ENCODE measurements at places on chromosomes 5 and 9.

GRCh38 chr5:172115541-172115982 is 72.5 kb downstream of the STK10 start:
- DNase-seq: no peak

- no peak for DNase-seq
Measured at GRCh38 chr5:107971846-107972245, 301.1 kb upstream of the EFNA5 start.

DNA sequence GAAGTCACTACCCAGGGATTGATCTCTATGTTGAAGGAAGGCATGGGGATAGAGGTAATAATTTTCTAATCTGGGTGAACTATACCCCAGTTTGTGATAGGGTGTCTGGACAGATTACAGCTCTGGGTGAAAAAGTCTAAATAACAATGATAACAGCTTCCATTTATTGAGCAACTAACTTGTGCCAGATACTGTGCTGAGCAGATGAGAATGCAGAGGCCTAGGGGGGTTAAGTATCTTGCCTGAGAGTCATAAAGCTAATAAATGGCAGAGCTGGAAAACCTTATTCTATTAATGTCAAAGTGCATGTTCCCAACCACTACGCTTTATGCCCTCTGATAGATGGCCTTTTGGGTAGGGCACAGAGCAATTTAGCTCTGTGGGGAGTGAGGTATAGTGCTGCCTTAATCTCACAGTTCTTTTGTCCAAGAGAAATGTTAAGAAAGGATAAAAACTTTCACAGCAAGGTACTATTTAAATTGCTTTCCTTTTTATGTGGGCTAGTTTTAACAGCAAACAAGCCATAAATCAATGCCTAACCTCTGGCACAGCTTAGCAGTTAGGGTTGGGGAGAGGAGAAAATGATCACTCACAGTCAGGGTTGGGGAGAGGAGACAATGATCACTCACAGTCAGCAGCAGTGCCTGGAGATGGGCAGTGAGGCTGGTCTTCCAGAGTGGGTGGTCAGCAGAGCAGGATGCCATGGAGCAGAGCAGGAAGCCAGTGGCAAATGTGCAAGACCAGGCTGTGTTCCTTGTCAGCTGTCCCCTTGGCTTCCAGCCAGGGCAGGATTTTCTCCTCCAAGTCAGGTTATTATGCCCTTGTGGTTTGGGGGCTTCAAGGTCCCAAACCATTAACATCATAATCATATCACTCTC is 187.0 kb downstream of the CARTPT start:
- no peak for DNase-seq

- DNase-seq: no peak
Measured at GRCh38 chr9:82582693-82583092, 480.2 kb downstream of the RASEF start.

- no peak for DNase-seq
Measured at GRCh38 chr5:133265720-133266526, 214.1 kb downstream of the HSPA4 start.

GRCh38 chr9:108567571-108567970 is 288.2 kb downstream of the ACTL7B start:
- DNase-seq: no peak

DNA sequence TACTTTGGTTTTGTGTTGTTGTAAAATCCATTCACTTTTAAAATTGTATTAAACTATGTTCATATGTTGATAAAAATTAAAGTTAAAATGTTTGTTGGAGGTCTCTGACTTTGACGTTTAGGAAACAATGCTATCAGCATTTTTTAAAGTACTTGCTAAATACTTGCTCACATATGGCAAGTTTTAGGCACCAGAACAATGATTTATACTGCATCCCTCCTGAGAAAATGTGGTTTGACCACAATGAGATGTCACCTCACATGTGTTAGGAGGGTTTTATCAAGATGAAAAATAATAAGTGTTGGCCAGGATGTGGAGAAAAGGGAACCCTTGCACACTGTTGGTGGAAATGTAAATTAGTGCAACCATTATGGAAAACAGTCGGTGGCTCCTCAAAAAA is 180.8 kb downstream of the HSD17B3 start:
- DNase-seq: no peak

DNA sequence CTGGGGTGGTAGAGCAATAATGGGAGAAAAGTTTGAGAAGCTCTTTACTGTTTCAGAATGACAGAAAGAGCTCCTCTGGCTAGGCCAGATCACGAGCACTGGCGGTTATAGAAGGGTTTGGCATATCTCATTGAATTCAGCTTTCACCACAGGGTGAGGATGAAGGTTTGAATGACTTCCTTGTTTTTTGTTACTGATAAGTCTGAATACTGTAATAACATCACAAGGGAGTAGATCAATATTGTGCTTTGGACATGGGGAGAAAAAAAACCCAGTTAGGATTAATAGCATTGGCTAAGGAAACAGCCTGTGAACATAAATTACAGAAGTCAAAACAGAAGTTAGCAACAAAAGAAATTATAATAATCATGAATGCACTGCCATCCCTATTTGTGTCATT is 9.4 kb downstream of the PHAX start:
- DNase-seq: no peak

DNA sequence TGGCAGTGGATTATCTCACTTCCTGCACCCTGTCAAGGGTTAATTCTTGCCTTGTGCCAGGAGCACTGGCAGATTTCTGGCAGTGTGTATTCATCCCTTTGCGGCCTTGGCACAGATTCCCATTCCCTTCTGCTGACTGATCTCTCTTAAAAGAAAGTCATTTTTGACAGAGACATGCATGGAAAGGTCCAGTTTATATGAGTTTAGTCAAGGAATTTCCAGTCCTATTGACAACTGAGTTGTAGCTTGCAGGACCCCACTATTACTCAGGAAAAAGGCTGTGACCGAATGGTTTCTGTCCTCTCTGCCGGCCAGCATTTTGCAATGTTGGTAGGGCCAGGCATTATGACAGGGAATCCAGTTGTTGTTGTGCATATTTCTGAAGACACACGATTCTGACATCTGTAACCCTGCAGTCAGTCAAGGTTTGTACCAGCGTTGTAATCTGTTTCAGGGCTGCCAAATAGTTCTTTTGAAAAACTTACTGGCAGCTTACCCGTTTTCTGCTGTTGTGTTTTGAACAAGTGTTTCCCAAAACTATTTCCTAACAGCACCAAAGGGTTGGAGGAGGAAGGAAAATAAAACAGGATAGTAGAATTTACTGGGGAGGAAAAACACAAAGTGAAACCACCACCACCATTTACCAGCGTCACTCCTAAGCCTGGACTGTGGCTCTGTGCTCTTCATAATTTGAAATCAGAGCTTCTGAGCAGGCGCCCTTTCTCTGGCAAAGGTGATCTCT is 243.4 kb upstream of the KLF4 start:
- no peak for DNase-seq

GRCh38 chr5:516338-516925 is 7.8 kb downstream of the SLC9A3 start:
- no peak for DNase-seq

- DNase-seq: no peak
Measured at GRCh38 chr9:71663216-71663615, 105.1 kb downstream of the CEMIP2 start.

- no peak for DNase-seq
Measured at GRCh38 chr5:122741681-122742080, 33.2 kb upstream of the SNX2 start.

- DNase-seq: no peak
Measured at GRCh38 chr9:130473009-130473408, 28.2 kb downstream of the ASS1 start.

DNA sequence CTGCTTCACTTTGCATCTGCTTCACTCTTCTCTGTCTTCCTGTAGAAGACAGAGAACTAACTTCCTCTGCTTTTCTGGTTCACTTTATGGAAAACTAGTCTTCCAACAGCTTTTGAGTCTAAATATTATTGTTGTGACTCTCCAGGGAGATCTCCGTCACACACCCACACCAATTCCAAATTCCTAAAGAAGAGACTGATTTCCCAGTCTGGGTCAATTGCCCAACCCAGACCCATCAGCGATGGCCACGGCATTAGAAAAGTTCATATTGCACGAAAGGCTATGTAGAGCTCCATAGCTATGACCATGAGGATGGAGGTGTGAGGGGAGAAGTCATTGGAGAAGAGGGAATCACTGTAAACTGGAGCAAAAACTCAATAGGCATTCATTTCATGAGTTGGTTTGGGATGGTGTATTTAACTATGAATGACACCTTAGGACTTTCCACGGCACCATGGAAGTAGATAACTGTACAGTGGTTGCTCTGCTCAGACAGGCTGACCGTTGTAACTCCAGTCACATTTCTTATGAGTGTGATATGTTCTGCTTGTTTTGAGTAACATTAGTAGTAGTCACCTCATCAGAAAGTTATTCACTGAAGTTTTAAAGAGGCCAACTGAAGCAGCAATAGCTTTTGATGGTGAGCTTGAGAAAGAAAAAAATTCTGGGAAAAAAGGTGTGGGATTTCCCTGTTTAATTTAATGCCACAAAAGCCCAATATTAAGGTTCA is 78.1 kb upstream of the MAMDC2 start:
- no peak for DNase-seq

GRCh38 chr5:104538734-104539133 is 976.1 kb upstream of the NUDT12 start:
- no peak for DNase-seq

DNA sequence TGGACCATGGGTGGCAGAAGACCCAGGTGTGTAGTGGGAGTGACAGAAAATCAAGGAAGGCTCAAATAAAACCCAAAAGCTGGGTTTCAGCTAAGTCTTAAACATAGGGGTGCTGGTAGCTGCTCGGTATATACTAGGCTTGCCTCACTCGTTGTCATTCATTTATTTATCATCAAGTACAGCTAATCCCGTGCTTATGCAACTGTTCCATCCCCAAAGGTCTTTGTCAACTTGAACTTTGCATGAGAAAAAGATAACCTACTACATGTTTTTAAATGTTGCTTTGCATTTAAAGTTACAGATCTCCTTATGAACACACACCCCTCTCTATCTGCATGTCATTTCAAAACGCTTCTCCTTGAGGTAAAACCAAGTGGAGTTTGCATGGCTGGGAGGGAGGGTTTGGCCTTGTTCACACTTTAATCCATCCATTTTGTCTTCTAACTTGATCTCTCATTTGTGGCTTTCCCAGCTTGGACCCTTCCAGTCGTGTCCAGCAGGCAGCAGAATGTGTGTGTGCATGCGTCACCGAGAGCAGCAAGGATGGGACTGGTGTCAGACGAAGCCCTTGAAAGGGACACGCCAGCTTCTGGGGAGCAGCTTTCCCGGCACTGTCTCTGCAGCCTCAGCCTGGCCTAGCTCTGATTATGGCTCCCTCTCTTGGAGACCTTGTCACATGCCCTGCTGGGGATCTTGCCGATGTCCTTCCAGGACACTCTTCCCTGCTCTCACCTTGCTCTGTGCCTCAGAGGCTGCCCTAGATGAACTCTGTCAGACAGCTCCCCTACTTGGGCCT is 133.5 kb downstream of the GADD45G start:
- DNase-seq: no peak

- no peak for DNase-seq
Measured at GRCh38 chr5:134550271-134551214, 25.1 kb downstream of the JADE2 start.

DNA sequence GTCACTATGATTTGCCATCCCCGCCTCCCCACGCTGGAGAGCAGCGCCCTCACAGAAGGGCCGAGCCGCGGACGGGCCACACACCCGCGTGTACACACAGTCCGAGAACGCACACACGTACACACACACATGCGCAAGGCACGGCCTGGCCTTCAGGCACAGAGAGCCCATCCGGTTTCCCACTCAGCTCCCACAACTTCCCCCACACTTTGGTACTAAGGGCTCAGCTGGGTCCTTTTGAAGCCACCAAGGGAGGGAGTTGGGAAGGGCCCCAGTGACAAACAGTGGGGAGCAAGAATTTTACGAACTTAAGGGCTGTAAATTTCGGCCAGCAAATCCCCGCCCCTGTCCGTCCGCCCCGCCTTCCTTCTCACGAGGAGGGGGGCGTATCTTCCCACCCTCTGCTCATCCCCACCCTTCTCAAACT is 133.3 kb upstream of the HAND1 start:
- no peak for DNase-seq

DNA sequence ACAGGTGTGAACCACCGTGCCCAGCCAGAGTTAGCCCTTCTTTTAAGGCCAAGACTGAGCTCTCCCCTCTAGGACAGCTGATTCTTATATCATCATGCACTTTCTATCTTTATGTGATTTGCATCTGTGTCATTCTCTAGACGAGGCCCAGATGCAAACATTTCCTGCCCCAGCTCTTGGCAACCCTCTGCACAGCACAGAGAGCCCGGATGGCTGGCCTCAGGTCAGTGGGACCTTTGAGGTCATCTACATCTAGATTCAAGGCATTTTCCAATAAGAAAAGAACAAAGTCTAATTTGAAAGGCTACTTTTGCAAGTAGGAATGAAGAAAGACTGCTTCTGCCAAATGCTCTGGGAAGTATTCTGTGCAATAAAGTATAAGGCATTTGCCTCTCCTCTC is 109.0 kb upstream of the DAB2 start:
- DNase-seq: no peak

- no peak for DNase-seq
Measured at GRCh38 chr9:137811283-137811870, 66.2 kb upstream of the CACNA1B start.

- DNase-seq: no peak
Measured at GRCh38 chr9:13266167-13266566, 13.3 kb downstream of the MPDZ start.

DNA sequence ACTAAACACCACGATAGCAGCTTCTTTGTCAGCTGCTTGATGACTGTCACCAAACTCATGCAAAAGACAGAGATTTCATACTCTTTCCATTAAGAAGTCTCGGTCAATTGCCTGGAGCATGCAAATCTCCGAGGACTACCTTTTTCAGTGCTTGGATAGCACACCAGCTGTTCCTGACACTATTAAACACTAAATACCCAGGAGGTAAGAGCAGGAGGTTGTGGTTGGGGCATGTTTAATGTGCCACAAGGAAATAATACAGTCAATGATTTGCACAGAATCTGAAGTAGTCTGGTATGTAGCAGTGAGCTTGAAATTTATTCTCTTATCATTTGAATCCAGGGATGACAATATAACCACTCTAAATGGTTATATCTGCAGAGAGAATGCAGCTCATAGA is 996.2 kb downstream of the CDH12 start:
- DNase-seq: no peak

- DNase-seq: no peak
Measured at GRCh38 chr9:15349892-15350761, 43.1 kb upstream of the TTC39B start.

- no peak for DNase-seq
Measured at GRCh38 chr9:38178237-38178636, 109.2 kb upstream of the SHB start.

DNA sequence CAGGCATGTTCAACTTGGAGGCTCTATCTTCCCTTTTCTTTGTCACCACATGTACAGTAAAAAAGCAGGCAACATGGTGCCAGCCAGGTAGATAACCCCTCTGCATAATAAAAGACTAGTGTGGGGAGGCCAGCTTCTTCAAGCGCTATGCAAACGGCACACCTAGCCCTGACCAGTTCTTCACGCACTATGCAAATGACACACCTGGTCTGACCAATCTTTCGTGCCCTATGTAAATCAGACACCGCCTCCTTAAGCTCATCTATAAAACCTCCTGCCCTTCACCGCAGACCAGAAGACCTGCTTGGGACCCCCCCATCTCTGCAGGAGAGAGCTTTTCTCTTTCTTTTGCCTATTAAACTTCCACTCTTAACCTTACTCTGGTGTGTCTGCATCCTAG is 28.1 kb upstream of the UGCG start:
- DNase-seq: no peak

- DNase-seq: no peak
Measured at GRCh38 chr5:112294126-112294525, 125.0 kb downstream of the EPB41L4A start.
